ENCODE measurements at places on chromosomes 1 and 21.

DNA sequence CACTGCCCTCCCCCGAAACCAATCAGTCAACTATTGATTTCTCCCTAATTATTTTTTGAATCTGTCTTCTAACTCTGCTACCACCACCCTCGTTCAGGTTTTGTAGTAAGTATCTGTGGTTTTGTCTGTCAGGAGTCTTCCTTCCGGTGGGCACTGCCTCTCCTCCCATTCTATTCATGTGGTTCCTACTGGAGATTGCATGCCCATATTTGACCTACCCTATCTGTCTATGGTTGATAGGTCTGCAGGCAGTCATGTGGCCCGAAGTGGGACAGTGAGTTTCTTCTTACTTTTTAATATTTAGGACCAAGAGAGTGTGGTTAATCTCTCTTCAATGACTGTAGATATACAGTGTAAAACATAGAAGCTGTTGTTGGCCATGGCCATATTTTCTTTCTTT lies 17.8 kb upstream of the MAST2 start:
- no peak for DNase-seq

DNA sequence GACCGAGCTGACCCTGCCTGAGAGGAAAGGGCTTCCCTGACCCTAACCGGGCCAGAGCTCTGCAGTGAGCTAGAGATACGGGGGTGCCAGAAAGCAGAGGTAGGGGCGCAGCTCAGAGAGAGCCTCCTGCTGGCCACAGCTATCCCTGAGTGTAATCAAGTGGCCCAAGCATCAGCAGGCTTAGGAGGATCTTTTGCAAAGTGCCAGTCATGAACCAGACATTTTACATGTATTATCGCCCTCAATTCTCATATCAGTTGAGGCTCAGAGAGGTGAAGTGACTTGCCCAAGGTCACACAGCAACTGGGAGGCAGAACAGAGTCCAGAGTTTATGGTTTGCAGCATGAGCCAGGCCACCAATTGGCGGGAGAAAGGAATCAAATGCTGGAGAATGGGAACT lies 7.0 kb upstream of the ID3 start:
- DNase-seq, result no peak

DNA sequence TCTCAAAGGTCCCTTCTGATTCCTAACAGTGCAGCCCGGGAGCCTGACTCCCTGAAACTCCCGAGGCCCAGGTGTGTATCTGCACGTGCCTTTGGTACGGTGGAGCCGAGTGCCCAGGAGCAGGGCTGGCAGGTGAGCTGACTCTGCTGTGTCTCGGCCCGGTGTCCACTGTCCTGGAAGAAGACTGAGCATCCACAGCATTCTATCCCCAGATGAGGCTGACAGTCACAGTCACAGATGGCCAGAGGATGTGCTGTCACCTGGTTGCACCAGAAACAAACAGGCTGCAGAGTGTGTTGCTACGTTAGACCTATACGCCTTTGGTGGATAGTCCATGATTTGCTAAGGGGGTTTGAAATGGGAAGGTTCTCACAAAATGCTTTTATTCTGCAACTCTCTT lies 9.8 kb downstream of the ETV3L start:
- no peak for DNase-seq

DNA sequence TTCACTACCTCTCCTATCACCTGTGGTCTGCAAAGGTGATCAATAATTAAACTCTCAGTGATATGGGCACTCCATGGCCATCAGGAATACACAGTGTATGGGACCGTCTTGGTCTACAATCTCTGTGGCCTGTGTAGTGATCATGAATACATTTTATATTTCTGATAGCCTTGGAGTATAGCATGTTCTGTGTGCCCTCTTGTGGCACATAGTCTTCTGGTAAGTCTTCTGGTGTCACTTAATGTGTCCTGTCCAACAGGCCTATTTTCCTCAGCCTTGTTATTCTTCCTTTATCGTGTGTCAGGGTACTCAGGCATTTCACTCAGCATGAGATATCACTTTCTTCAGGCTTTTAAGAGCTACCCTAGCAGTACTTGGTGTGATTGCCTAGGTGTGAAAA lies 393.6 kb downstream of the AGBL4 start:
- no peak for DNase-seq

DNA sequence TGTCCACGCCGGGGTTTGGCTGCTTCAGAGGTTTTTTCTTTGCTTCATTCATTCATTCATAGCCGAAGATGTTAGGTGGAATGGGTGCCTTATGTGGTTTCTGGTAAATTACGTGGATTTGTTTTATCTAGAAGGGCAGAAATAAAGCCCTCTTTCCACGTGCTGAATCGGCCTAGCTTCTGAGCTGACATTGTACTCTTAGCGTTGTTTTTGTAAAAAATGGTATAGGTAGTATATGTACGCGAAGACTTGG lies 1.5 kb downstream of the GALNT2 start:
- no peak for DNase-seq
